Breast epithelium (tissue), 4 donors: ENCODE measurements at places on chromosomes 4 and X.

DNA sequence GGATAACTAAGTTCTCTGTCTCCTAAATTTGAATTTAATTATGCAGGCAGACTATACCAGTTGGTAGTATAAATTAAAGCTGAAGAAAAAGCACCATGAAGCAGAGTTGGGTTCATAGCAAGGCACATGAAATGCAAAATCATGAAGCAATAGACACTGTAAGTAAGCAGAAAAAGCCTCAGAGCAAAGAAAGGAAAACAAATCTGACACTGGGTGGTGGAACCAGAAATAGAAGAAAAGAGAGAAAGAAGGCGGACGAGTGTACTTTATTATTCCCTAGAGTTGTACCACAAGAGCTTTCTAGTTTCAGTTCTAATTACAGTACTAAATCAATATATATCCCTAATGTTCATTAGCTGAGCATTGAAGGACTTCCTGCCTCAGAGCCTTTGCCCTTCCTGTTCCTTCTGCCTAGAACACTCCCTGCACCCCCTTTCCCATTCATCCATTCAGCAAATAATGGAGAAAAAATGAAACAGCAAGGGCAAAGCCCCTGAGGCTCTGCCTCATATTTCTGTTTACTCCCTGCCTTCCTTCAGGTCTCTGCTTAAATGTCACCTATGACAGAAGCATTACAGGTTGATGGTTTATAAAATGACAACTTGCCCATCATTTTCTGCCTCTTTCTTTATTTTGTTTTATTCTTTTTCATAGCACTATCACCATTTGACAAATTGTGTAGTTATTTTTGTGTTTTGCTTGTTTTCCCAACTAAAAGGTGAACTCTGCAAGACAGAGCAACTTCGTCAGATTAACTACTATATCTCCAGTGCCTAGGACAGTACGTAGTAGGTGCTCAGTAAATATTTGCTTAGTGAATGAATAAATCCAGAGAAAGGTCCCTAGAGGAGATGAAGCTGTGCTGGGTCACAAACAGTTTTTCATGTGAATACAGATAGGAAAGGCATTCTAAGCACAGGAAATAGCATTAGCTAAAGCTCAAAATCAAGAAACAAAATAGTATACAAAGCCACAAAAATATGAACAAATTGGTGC lies 154.0 kb upstream of the RASGEF1B start:
- DNase-seq = no peak

- no peak for DNase-seq
Observed at GRCh38 chr4:120007896-120008436, 58.7 kb downstream of the MAD2L1 start.

DNA sequence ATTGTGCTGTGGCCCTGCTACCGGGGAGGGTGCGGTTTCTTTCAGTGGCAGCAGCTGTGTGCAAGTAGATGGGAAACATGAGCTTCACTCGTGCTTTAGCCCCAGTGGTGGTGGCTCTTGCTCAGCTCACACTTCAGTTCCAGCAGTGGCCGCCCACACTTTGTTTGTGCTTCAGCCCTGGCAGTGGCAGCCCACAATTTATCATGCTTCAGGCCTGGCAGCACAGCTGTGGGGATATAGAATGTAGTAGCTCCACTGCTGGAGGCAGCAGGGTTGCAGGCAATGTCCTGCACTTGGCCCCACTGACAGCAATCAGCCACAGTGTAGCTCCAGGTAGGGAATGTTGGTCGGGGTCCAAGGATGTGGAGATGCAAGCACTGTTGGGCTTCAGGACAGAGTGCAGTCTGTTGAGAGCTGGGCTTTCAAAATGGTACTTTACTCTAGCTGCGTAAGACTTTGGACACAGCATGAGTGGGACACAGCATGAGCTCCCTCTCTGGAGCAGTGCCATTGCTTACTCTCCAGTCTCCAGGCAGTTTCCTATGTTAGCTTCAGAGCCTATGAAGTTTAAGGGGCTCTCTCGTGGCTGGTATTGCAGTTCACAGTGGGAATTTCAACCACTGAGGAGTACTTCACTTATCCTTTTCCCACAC lies 413.1 kb downstream of the PDGFC start:
- no peak for DNase-seq

- DNase-seq = peak; percentile 19
Observed at GRCh38 chr4:48939785-48940184, 33.2 kb upstream of the OCIAD2 start.

- DNase-seq = no peak
Observed at GRCh38 chrX:13005661-13006473, 31.0 kb downstream of the TMSB4X start.

- DNase-seq = no peak
Observed at GRCh38 chrX:102959471-102959870, 22.4 kb downstream of the RAB40AL start.

DNA sequence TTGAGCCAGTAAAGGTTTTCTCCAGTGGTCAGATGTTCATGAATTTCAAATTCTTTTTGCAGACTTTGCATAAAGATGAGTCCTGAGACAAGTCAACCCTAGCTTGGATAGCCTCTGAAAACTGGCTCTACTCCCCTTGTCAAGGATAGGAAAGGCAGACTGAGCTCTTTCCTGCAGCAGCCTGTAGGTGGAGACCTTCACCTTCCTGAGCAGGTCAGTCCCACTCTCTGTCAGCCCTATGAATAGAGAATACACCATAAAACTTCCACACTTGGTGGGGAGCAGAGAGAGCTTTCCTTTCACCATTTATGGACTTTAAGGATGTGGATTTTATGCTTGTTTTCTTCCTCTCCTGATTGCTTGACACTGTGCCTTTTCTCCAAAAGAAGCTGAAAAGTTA lies 41.9 kb downstream of the PCDH19 start:
- DNase-seq = no peak

- no peak for DNase-seq
Observed at GRCh38 chrX:110241816-110242215, 76.1 kb downstream of the AMMECR1 start.

DNA sequence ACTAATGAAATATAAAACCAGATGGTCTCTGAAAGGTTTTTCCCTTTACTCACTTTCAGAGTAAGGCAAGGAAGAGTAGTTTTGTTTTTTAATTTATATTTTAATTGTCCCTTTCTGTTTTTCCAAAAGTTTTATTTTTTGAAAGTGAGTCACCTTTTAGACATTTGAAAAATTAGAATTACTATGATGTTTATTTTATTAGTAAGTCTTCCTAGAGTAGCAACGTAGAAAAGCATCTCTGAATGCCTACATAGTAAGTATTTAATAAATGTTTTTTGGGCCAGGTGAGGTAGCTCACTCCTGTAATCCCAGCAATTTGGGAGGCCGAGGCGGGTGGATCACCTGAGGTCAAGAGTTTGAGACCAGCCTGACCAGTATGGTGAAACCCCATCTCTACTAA lies 51.1 kb downstream of the TET2 start:
- no peak for DNase-seq

DNA sequence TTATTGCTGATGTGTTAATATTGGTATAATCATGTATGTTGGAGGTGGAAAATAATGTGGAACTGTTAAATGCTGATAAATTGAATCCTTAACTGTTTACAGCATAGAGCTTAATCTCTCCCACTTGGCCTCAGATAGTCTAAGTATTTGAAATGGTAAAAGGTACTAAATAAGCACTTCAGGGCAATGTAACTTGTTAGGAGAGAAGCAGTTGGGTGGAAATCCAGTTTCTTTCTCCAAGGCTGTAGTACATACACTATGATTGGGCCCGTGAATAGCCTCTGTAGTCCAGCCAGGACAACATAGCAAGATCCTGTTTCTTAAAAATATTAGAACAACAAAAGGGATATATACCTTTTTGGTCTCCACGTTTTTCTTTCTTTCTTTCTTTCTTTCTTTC lies 39.7 kb downstream of the NUDT9 start:
- DNase-seq = no peak

DNA sequence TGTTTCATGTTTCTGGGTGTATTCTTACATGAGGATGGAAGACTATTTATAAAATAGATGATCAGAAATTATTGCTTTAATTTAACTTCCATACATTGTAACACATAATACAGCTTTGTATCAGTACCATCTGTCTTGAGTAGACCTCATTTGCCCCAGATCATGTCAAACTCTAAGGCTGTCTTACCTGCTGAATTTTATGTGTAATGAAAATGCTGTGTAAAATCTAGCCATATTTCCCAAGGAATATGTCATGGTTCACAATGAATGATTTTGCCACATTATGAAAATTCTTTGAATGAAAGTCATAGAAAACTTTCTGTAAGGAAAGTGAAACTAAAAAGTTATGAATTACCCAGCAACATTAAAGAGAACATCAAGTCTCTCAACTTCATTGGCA lies 7.4 kb downstream of the BDH2 start:
- no peak for DNase-seq

DNA sequence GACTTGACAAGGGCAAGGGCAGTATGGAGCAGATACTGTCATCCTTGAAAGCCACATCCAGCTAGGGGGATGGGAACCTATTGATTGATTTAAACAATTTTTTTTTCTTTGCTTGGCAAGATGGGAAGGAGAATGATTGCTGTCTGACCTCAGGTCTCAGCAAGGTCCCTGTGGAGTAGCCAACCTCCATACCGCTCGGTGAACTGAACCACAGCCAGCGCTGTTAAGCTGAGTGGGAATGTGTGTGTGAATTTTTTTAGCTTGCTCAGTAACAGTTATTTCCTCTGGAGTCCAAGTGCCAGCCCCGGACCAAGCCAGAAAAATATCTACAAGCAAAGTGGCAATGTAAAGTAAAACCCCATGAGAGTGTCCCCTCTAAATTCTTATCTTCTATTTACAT lies 25.9 kb downstream of the DCX start:
- no peak for DNase-seq

DNA sequence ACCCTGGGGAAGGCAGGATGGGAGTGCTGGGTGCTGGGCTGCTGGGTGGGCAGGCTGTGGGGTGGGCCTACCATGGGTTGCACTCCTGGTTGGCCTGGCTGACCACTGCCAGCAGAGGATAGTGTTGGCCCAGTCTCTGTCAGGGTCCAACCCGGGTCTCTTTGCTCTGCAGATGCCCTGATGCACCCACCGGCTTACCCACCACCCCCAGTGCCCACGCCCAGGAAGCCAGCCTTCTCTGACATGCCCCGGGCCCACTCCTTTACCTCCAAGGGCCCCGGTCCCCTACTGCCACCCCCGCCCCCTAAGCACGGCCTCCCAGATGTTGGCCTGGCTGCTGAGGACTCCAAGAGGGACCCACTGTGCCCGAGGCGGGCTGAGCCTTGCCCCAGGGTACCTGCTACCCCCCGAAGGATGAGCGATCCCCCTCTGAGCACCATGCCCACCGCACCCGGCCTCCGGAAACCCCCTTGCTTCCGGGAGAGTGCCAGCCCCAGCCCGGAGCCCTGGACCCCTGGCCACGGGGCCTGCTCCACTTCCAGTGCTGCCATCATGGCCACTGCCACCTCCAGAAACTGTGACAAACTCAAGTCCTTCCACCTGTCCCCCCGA lies 14.2 kb upstream of the ADD1 start:
- DNase-seq = no peak

GRCh38 chr4:80072744-80073472 lies at the start of gene ANTXR2:
Gene ANTXR2, minus strand, starts transcription at chr4:80073229. Its CDS starts 669 bp downstream, at chr4:80072560.
- peak; percentile 79 for DNase-seq

DNA sequence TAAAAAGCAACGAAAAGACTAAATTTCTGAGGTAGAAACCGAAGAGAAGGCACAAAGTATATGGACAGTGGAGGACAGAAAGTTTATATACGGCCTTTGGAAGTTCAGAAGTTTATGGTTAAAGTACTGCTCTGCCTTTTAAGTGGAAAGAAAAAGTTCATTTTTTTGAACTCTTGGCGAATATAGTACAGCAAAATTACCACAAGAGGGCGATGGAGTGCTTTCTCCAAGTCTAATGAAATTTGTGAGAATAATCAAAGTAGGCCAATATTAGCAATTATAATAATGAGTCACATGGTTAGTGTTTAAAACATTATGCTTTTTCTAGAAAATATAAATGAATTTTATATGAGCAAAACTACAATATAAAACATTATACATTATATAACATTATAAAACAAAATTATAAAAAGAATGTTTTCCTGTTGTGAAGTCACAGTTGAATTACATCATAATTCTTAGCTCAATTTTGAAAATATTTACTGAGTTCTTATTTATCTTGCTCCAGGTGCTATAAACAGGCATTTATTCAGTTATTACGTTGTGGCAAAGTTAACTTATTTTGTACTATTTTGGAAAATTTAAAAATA lies 136.2 kb upstream of the BMPR1B start:
- no peak for DNase-seq

DNA sequence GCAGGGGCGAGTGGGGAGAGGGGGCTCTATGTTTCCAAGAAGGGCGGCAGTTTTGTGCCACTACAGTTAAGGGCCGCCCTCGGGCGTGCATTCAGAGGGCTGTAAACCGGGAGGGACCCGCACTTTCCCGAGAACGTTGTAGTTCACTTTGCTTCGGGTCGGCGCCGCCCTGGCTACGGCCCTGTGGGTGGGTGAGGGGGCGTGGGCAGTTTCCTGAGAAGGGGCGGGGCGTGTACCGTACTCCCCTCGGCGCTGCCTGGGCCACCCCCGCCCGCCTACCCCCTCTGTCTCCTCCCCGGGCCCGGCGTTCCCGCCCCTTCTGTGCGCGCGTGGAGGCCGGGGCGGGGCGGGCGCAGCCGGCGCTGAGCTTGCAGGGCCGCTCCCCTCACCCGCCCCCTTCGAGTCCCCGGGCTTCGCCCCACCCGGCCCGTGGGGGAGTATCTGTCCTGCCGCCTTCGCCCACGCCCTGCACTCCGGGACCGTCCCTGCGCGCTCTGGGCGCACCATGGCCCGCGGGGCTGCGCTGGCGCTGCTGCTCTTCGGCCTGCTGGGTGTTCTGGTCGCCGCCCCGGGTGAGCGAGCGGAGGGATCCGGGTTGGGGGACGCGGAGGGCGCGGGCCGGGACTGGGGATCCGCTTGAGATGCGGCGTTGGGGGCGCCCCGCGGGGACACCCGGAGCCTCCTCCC lies at the start of gene CD99:
Gene CD99 (plus strand): TSS at position 440 of the 687 bp plus-strand sequence. CDS start 66 bp downstream, at position 506.
- peak; percentile 44 for DNase-seq
